NCI-H1930 (cell line): ENCODE measurements at places on chromosomes 6 and 20.
A peak's percentile ranks its signal among the peaks of the same experiment; 100 is the strongest.

DNA sequence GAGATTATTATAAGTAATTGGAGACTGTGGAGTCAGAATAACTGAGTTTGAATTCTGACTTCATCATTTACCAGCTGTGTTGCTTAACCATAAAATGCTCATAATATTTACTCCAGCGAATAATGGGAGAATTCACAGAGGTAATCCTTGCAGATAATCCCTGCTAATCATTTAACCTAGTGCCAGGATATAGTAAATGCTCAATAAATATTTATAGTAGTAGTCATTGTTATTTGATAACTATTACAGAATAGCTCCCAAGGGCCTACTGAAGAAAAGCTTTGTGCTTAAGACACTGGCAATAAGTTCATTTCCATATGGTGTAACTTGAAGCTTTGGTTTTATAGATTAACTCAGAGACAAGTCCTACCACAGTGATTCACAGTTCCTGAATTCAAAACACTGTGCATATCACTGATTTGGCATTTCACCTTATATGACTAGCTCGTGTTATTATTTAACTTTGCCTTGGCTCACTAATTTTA is 208.8 kb upstream of the PLCB4 start:
- DNase-seq: no peak

DNA sequence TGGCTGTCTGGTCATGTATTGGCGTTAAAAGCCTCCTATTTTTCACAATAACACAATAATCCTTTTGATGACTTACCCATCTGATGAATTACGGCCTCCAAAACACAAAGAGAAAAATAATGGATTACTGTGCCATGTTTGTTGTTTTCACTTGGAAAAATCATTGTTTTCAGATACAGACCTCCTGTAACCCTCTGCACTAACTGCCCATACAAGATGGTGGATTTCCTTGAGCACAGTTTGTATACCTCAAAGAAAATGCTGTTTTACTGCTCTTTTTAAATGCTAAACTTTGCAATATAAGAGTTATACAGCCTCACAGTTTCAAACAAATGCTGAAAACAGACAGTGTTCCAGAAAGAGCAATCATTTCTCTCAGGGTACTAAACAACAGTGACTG is 61.0 kb downstream of the SMLR1 start:
- DNase-seq: no peak

GRCh38 chr6:145349950-145350510 is 385.3 kb downstream of the EPM2A start:
- DNase-seq: no peak

DNA sequence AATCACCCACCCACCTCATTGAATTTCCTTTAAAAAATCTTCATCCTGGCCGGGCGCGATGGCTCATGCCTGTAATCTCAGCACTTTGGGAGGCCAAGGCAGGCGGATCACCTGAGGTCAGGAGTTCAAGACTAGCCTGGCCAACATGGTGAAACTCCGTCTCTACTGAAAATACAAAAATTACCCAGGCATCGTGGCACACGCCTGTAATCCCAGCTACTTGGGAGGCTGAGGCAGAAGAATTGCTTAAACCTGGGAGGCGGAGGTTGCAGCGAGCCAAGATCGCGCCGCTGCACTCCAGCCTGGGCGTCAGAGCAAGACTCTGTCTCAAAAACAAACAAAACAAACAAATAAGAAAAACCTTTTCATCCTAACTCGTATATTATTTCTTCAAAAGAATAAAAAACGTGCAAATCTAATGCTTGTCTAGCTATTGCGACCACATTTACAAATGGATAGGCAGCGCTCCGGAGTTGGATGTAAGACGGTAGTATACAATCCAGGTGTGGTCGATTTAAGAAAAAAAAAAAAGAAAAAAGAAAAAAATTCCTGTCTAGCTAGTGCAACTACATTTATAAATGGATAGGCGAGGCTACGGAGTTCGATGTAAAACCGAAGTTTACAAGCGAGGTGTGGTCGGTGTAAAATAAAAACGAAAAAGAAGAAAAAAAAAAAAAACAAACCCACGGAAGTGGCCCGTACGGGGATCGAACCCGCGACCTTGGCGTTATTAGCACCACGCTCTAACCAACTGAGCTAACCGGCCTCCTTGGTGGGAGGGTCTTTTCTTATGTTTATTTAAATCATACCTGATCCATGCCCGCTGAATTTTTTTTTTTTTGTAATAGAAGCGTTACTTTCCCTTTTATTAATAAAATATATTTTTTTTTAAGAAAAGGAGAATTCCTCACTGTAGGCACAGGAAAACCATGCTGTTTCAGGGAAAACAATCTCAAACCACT is 70.7 kb upstream of the PRSS16 start:
- DNase-seq: no peak

DNA sequence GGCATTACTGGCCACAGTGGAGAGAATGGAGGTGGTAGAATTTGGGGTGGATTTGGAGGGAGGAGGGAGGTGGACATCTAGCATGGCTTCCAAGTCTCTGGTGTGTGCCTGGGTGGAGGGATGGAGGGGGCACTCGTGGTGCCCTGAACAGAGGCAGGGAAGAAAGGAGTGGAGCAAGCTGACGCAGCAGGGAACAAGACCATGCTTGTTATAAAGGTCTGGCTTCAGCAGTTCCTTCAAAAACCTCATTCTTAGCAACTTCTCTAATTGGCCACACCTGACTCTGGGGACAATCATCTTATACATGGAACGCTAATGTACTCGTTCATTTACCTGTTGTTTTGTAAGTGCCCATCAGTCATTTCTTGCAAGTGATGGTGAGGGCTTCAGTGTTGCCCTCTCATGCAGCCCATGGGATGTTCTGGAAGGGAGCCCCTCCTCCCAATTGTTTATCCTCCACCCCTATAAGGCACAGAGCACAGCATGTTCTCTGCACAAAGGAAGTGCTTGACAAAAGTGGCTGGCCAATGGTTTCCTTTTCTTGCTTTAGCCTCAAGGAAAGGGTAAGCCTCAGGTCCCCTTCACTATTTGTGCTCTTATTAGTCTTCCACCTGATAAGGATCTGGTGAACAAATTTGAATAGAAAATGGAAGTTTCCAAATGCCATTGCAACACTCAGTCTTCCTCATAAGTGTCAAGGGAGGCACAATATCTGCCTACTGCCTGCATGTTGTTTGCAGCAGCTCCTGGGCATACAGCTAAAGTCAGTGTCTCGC is 39.3 kb downstream of the GFOD1 start:
- no peak for DNase-seq

DNA sequence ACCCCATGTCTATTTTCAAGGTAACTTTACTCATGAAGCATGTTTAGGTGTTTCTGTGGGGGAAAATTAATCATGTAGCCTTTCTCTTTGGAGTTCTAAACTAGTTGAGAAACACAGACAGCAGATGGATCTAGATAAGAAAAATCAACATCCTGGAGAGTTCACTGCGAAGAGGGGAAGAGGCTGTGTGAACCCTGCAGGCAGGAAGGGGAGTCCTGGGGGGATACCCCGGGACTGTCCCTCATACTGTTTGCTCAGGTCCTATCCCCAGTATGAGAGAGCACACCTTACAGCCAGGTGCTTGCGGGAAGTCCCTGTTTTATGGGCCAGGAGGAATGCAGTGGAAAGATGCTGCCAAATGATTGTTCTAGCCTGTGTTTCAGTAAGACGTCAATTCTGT is 32.7 kb downstream of the CHMP4B start:
- no peak for DNase-seq

- no peak for DNase-seq
These were observed 104.6 kb downstream of the DTD1 start for GRCh38 chr20:18692447-18692846.

DNA sequence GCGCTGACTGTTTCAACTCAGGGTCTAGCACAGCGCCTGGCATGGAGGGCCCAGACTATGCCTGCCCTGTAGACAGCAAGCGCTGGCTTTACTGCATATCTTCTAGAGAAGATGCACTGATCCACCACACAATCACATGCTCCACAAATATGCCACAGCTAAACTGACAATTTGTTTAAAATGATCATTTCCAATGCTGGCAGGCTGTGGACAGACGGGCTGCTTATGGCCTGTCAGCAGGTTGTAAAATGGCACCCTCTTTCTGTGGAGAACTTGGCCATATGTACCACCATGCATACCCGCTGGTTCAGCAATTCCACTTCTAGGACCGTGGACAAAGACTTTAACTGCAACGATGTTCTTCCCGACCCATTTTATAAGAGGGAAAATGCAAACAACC is 40.8 kb downstream of the STAU1 start:
- DNase-seq: no peak

DNA sequence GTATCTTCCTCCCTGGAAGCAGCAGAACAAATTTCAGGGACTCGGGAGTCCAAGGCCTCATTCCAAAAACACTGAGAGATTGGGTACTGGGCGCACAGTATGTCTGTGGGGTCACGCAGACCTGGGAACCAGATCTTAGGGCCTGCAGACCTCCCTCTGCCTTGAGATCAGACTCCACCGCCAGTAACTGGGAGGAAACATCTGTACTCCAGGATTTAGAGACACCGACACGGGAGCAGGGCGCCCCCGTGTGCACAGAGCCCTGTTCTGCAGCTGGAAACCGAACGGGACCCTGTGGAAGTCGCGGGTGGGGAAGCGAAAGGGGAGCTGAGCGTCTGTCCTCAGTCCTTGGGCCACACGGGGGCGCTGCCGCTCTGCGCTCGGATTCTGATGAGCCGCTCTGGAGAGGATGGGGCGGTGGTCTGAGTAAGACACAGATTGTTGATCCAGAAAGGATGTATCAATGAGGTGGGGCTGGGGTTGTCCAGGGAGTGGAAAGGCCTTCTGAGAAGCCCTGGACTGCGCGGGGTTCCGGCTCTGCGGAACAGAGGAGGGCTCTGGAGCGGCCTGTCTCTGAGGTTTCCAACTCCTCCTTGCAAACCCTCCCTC is 35.7 kb upstream of the HLA-E start:
- DNase-seq: peak; percentile 73

DNA sequence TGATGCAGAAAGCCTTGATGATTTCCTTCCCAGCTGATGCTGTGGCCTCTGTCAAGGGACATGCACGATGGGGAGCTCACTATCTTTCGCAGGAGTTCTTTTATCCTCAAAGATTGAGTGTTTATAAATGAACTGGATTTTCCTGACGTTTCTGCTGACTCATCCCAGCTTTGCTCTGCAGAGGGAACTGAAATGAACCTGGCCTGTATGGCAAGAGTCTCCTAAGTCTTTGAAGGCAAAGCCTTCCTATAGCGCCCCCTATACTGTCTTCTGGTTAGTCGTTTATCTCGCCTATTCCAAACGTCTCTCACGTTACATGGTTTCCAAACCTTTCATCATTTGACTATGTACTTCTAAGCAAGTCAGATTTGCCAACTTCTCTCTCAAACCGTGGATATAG is 565.3 kb downstream of the KIF16B start:
- peak; percentile 10 for DNase-seq

DNA sequence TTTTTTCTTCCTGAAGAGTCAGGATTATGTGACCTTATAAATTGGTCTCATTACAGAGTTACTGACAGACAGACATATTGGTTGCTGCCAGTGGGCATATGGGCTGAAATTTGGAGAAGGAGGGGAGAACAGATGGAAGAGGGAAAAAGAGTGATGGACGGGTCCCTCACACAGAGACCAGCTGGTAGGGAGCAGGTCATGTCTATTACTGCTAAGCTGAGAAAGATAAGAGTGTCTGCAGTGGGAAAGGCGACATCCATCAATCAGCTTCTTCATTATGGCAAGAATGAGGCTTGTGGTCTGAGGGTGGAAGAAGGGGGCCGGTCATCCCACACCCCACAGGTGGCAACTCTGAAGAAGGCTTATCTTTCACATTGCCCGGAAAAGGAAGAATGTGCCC is 353.8 kb upstream of the RSPO3 start:
- no peak for DNase-seq

DNA sequence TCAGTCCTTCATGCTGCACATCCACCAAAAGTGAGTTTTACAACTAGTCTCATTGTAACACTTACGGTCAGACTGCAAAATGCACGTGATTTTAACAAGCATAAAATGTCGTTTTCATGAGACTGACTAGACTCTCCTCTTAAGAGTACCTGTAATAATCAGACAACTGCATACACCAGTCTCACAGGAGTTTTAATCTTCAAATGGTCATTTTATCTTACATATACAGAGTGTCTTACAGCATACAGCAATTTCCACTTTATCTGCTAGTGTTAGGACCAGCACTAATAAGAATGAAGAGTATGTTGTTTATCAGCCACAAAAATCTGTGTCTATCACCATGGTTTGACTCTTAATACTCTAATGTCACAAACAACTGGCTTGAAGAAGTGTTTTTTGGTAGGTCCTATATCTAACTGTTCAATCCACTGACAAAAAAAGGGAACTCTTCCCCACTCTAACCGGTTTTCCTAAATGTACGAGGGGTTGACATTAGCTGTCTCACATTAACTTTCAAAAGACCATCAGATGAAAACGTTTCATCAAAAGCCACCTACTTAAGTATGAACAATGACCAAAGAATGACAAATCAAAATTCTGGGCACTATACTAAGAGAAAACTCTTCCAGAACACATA is 1.5 kb upstream of the ASF1A start:
- no peak for DNase-seq

DNA sequence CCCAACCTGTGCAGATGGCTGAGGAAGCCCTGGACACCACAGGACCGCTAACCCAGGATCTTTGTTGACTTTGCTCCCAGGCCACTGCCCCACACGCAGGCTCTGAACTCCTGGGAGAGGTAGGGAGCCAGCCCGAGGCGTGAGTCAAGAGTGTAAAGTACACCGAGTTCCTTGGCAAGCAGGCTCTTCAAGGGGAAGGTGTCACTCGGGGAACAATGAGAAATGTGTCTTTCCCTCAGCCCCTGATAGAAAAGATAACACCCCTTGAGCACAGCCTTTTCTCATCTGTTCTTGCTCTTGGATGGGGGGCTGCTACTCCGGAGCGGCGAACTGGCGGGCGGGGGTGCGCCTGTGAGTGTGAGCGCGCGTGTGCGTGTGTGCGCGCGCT is 472 bp upstream of the EDN3 start:
- no peak for DNase-seq

- DNase-seq: no peak
These were observed 403.3 kb upstream of the AGPAT4 start for GRCh38 chr6:161677188-161677587.

GRCh38 chr20:59680148-59680650 is 75.9 kb downstream of the PHACTR3 start:
- DNase-seq: no peak
